A549 treated with AZD2906 at 1 μM for 4 hours (cell line): ENCODE measurements at places on chromosomes 12 and 14. TPM values are rescaled to one million over a fixed set of nuclear protein-coding genes. Genes with fewer than 3 reads are reported as not detected.

Gene CATSPERB
- total RNA-seq, result 0.02 TPM in 1 of 5 replicates, not detected in the others

Gene FAM181A
- total RNA-seq, result not detected in 5 replicates

Gene SLC6A13
- total RNA-seq, result 0.22 to 0.36 TPM (median 0.26 TPM) in 5 replicates

Gene ERH
- 301 to 329 TPM (median 315 TPM) in 5 replicates for total RNA-seq

Gene BCL2L14
- 0.09 to 0.15 TPM in 2 of 5 replicates, not detected in the others for total RNA-seq

Gene ADAM20
- total RNA-seq, result 0.02 to 0.03 TPM in 2 of 5 replicates, not detected in the others

Gene ZDHHC22
- total RNA-seq, result 0.19 to 0.29 TPM (median 0.24 TPM) in 5 replicates

Gene LHX5
- total RNA-seq, result 0.02 to 0.07 TPM (median 0.05 TPM) in 4 of 5 replicates, not detected in the other

Gene ITGB7
- total RNA-seq, result 0.22 to 0.46 TPM (median 0.36 TPM) in 5 replicates

Gene BEST3
- total RNA-seq, result 0.82 to 1.7 TPM (median 1.2 TPM) in 5 replicates

Gene ETFBKMT
- total RNA-seq, result 0.78 to 1.1 TPM (median 0.87 TPM) in 5 replicates

Gene CLEC2A
- not detected in 5 replicates for total RNA-seq

Gene EIF2S3B
- 0.36 to 0.87 TPM (median 0.45 TPM) in 5 replicates for total RNA-seq

Gene G2E3
- 12.3 to 15.8 TPM (median 13.5 TPM) in 5 replicates for total RNA-seq

Gene TAS2R10
- total RNA-seq, result 0.06 to 0.09 TPM in 2 of 5 replicates, not detected in the others

Gene KCNC2
- not detected in 5 replicates for total RNA-seq

Gene STON2
- 1.5 to 2.2 TPM (median 1.7 TPM) in 5 replicates for total RNA-seq
